ENCODE measurements at places on chromosomes 16 and 17. TPM values are rescaled to one million over a fixed set of nuclear protein-coding genes. Genes with fewer than 3 reads are reported as not detected.

GRCh38 chr16:22120440-22120839 is 28.1 kb downstream of the VWA3A start:
- no peak for DNase-seq

Gene JUP
- 33.7 TPM for polyA plus RNA-seq

Gene RHOT2
- 59.3 TPM for polyA plus RNA-seq

DNA sequence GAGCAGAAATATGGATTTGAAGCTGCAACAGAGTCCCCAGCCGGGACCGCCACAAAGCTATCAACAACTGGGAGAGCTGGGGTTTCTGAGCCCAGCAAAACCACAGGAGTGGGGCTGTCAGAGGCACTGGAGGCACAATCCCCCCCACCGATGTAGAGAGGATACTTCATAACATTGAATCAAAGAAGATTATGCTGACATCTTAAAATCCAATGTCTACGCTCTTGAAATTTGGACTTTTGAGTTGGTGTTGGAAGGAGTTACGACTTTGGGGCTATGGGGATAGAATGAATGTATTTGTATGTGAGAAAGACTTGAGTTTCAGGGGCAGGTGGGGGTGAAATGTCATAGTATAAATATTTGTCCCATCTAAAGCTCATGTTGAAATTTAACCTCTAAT is 1121.6 kb upstream of the CDH8 start:
- no peak for DNase-seq

DNA sequence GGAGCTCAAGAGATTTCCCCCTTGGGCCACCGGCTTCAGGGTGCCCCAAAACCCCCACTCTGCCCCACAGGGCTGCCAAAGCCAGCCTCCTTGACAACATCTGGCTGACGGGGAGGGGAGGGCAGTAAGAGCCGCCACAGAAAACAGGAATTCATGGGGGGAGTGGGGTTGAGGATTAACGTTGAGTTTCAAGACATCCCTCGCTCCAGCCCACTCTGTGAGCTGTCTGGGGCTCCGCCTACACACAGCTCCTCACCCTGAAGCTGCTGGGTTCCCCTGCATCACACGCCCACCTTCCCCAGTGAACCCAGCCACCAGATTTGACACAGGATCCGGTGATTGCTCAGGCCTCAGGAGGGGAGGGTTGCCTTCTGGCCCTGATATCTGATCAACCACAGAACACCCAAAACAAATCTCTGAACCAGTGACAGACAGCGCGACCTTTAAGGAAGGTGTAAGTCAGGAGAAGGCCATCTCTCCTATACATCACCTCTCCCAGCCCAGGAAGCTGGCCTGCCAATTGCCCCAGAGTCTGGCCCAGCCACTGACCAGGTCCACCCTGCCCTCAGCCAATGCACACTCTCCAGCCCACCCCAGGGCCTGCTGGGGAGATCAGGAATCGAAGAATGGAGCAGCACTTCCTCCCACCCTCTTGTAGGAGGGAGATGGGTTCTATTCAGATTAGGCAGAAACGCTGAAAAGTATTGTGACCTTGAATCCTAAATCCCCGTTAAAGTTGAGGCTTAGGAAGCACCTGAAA is 132.1 kb downstream of the CLEC16A start:
- DNase-seq = no peak

GRCh38 chr17:66807182-66807581 is 27.7 kb upstream of the CACNG5 start:
- DNase-seq = no peak

GRCh38 chr16:89564476-89565255 is 4.2 kb downstream of the RPL13 start:
- DNase-seq = no peak

DNA sequence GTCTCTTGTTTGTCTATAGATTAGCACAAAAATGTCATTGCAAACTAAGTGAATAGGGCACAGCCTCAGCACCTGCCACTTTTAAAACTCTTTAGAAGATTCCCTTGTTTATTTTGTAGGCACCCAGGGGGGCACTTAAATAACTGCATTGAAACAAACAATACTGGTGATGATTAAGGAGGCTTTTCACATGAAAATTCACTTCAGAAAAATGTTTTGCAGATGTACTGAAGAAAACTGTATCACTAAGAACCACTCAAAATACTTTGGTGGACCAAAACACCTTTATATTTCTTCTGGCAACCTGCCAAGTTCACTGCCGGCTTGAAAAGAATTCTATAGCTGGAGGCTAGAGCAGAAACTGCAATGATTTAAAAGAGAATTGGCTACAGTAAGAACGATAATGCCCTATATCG is 281.5 kb downstream of the TOX3 start:
- DNase-seq = no peak

- peak; percentile 72 for DNase-seq
Observed at GRCh38 chr16:1407753-1408152, 6.8 kb downstream of the UNKL start.

- DNase-seq = no peak
Observed at GRCh38 chr17:67413388-67413787, 36.3 kb downstream of the PITPNC1 start.

DNA sequence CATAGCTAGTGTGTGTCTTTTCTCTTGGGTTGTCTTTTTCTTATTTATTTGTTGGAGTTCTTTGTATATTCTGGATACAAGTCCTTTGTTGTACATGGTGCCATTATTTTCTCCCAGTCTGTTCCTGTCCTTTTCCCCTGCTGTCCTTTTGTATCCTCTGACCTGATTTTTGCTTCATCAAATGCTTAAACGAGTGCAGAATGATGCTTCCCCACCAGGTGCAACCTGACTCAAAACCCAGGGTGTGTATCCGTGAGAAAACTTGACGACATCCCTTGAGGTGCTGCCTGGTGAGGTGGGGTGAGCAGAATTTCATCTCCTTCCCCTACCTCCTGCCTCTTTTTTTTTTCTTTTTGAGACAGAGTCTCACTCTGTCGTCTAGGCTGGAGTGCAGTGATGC is 88.6 kb downstream of the NTN1 start:
- no peak for DNase-seq

Gene WDR90
- 18.1 TPM for polyA plus RNA-seq

Gene PDPK1
- 28.6 TPM for polyA plus RNA-seq

GRCh38 chr17:34980353-34980680 is at the start of gene LIG3:
Gene LIG3 (plus strand): TSS chr17:34980512. CDS start chr17:34983006, 2,494 bp downstream.
- DNase-seq = peak; percentile 98

- no peak for DNase-seq
Observed at GRCh38 chr17:39688475-39688835, 598 bp upstream of the PGAP3 start.

Gene KRT27
- polyA plus RNA-seq = not detected

GRCh38 chr17:20010099-20010863 is 1.1 kb downstream of the SPECC1 start:
- peak; percentile 88 for DNase-seq

GRCh38 chr17:36936455-36937000 is 747 bp upstream of the LHX1 start:
- DNase-seq = no peak

DNA sequence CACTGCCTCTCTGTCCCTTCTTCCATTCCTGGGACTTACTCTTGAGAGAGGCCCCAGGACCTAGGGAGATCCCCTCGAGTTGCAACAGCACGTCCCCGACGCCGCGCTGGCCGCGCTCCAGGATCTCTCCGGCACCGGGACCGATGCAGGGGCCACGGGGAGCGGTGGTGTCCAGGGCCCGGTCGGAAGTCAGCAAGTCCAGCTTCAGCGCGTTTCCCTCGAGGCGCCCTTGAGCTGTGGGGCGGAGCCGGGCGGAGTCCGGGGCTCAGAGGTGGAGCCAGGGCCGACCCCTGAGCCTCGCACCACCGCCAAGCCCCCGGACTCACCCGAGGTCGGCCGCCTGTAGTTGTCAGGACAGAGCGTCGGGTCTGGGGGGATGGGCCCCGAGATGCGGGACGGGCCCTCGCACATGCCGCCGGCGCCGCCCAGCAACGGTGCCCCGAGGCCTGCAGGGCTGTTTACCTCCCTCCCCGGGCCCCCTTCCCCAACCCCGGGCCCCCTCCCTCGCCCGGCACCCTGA is 458 bp downstream of the ENKD1 start:
- DNase-seq = peak; percentile 44

DNA sequence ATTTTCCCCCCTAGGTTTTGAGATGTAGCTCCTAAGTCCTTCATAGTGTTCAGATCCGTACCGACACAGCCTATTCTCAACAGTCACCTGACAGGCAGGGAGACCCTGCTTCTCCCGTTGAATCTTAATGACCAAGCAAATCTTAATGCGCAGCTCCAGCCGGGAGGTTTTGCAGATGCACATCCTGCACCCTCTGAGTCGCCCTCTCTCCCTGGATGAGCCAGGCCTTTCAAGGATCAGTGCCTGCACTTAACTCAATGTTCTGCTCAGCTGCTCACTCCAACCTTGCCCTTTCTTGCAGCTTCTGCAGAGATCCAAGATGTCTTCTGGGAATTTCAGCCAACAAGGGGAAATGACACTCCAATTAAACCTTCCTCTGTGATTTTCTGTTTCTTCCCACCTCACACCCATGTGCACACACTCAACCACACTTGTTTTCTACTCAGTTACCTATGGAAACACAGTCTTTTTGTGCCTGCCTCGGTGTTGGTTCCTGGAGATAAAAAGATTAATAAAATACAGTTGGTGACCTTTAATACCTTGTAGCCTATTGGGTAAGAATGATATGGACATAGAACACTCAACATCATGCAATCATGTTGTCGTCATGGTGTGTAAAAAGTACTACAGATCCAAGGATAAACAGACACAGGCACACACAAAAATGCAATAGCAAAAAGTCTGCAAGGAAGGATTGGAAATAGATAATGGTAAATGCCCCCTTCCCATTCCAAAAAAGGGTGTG is 76.9 kb upstream of the DYNLRB2 start:
- DNase-seq = no peak

DNA sequence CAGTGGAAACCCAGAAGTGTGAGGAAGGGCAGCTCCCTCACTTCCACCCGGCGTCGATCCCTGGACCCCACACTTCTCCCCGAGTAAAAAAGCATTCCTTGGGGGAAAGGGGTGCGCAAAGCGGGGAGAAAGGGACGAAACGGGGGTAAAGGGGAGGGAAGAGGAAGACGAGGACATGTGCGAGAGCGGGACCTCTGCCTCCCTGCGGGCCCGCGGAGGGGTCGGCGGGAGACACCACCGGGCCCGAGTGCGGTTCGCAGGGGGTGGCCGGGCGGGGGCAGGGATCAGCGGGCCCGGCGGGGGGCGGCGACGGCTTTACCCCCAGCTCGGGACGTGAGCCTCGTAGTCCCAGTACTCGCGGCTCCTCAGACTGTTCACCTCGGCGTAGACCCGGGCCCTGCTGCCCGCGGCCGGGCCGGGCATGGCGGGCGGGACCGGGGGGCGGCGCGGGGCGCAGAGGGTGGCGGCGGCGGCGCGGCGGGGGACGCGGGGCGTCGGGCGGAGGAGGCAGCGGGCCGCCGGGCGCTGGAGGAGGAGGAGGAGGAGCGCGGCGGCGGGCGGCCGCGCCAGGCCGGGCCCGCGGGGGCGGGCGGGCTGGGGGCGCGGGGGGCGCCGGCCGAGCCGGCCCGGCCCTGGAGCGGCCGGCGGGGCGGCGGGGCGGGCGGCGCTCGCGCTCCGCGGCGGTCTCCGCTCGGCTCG is 443 bp downstream of the CSNK2A2 start:
- peak; percentile 8 for DNase-seq

- DNase-seq = no peak
Observed at GRCh38 chr16:50482271-50482670, 65.9 kb upstream of the NKD1 start.

GRCh38 chr16:81284995-81285600 is 29.7 kb upstream of the GAN start:
- DNase-seq = no peak

GRCh38 chr17:69450918-69451317 is 36.4 kb downstream of the MAP2K6 start:
- DNase-seq = no peak

- DNase-seq = peak; percentile 92
Observed at GRCh38 chr16:15874745-15875314, 13.6 kb downstream of the CEP20 start.
